ENCODE measurements at places on chromosomes 16 and 17. TPM values are rescaled to one million over a fixed set of nuclear protein-coding genes. Genes with fewer than 3 reads are reported as not detected.

- DNase-seq: no peak
These were observed 11.3 kb upstream of the DNASE1 start for GRCh38 chr16:3643095-3643730.

- no peak for DNase-seq
These were observed 24.8 kb downstream of the CYB5D2 start for GRCh38 chr17:4167786-4168185.

DNA sequence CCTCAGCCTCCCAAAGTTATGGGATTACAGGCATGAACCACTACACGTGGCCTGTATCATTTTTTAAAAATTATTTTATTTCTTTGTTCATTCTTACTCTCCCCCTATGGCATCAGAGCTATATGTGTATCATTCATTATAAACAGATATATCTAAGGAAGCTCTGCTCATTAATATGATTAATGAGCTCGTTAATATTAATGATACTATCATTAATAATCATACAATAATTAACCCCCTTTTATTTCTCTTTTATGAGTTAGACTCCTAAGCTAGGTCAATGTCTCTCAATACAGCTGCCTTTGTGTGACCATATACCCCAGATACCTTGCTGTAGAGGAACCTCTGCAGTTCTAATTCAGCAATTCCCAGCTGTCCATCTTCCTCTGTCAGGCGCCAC lies 4.5 kb upstream of the RSKR start:
- no peak for DNase-seq

GRCh38 chr16:23420011-23420410 lies 33.0 kb downstream of the COG7 start:
- no peak for DNase-seq

GRCh38 chr17:82490512-82491195 lies 28.9 kb upstream of the FOXK2 start:
- DNase-seq: peak; percentile 45

The EVI2B gene
- 9.8 TPM for total RNA-seq

GRCh38 chr16:57036945-57037344 lies 47.6 kb downstream of the NLRC5 start:
- no peak for DNase-seq

The HEATR9 gene
- total RNA-seq: not detected
